ENCODE measurements at places on chromosomes 1 and 21.

DNA sequence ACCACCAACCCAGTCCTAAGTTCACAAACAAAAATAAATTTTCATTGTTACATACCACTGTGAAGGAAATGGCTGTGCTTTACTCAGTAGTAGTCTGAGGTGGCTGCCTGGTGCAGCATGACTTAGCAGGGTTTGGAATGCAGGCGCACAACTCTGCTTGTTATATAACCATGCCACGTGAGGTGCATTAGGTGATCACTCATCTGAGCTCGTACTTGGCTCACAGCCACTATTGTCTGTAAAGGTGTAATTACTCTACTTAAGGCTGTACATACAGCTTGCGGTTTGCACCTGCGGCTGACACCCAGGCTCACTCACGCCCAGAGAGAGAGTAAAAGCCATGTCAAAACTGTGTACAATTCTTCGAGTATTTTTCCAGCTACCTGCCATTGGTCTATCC, 599.4 kb downstream of the LTN1 start:
- H3K36me3 ChIP-seq, result no peaks in the 10 kb centered on the region
- H3K4me1 ChIP-seq, result no peaks in the 10 kb centered on the region
- no peak for DNase-seq
- H3K27me3 ChIP-seq, result no peaks in the 10 kb centered on the region
- no peak overlapping the region for H3K4me3 ChIP-seq

DNA sequence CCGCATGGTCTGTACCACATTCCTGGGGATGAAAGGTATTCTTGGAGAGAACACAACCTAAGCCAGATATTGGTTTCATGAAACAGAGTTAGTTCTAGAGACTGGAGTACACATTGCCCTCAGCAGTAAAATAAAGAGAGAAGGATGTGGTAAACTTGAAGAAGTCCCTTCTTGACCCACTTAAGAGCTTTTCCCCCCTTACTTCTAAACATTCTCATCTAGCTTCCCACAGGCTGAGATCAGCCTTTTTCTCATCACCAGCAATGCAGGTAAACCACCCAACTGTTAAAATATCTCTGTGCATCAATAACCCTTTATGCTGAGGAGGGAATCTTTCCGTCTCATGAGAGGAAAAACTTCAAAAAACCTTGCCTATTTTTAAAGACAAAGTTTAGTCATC, 62.6 kb downstream of the SUSD4 start:
- no peaks in the 10 kb centered on the region for H3K36me3 ChIP-seq
- DNase-seq, result no peak
- no peaks in the 10 kb centered on the region for H3K4me1 ChIP-seq
- no peaks in the 10 kb centered on the region for H3K27me3 ChIP-seq
- no peak overlapping the region for H3K4me3 ChIP-seq

DNA sequence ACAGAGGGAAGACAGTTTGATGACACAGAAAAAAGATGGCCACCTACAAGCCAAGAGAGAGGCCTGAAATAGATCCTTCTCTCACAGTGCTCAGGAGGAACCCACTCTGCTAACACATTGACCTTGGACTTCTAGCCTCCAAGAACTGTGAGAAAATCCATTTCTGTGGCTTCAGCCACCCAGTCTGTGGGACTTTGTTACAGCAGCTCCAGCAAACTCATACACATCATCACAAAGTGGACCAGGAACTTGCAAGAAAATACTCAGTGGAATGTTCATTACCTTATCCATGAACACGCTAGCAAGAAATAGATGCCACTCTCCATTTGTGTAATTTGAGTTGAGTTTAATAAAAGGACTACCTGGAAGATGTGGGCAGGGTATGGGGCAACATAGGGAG, 38.1 kb upstream of the VWA5B1 start:
- no peak overlapping the region for H3K27ac ChIP-seq
- H3K4me3 ChIP-seq, result no peak overlapping the region
- H3K27me3 ChIP-seq, result no peaks in the 10 kb centered on the region
- H3K36me3 ChIP-seq, result no peaks in the 10 kb centered on the region
- no peaks in the 10 kb centered on the region for H3K4me1 ChIP-seq

GRCh38 chr1:183693521-183693920, 40.4 kb upstream of the APOBEC4 start:
- no peak overlapping the region for H3K27ac ChIP-seq
- peaks cover 3% of the 10 kb centered on the region for H3K4me1 ChIP-seq
- H3K4me3 ChIP-seq, result no peak overlapping the region
- H3K36me3 ChIP-seq, result no peaks in the 10 kb centered on the region

DNA sequence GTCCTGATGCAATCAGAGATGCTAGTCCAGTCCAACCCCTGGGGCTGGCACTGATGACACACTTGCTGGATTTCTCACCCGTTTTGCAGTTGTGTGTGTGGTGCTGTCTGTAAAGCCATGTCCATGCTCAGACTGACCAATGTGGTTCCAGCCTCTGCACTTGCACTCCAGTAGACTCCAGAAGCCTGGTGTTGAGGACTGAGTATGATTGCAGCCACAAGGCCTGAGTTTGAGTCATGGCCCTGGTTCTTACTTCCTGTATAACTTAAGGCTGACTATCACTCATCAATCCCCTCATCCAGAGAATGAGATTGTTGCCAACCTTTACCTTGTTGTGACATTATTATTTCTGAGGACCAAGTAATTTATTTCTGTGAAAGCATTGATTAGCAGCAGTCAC, 34.8 kb upstream of the IKBKE start:
- no peak overlapping the region for H3K4me3 ChIP-seq
- H3K4me1 ChIP-seq, result no peaks in the 10 kb centered on the region
- DNase-seq, result no peak

Data from left lung (tissue), 14 donors.